Fibroblast of lung (primary cell): ENCODE measurements at places on chromosomes 7 and 10.
A peak's percentile ranks its signal among the peaks of the same experiment; 100 is the strongest.

DNA sequence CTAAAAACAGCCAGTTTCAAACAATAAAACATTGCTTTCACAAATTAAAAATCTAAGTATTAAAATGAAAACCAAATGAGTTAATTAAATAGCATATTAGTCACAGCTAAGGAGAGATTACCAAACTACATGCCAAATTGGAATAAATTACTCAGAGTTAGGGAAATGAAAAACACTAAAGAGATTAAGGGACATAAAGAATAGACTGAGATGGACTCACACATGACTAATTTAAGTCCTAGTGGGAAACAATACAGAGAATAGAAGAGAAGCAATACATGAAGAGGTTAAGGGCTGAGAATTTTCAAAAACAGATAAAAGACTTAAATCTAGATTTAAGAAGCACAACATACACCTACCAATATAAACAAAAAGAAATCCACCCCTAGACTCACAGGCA lies 110.6 kb downstream of the ZFAND4 start:
- no peak for DNase-seq

DNA sequence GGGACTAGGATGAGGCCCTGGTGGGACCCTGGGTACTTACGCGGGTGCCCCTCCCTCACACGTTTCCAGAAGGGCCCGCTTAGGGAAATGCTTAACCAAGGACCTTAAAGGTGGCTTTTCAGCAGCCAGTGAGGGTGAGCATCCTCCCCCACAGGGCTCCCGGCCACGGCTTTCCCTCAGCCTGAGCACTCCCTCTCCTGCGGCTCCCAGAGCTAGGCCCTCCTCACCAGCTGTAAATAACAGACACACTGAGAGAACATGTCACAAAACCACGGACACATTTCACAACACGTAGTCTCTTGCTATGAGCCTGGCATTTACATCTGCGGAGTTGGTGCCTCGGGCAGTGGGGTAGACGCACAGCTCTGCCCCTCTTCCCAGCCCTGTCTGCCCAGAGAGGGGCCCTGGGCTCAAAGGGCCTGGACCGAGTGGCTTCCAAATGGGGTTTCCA lies 25.2 kb downstream of the GRID1 start:
- no peak for DNase-seq

- peak; percentile 74 for DNase-seq
Measured at GRCh38 chr7:50791938-50792341, 9.2 kb upstream of the GRB10 start.

DNA sequence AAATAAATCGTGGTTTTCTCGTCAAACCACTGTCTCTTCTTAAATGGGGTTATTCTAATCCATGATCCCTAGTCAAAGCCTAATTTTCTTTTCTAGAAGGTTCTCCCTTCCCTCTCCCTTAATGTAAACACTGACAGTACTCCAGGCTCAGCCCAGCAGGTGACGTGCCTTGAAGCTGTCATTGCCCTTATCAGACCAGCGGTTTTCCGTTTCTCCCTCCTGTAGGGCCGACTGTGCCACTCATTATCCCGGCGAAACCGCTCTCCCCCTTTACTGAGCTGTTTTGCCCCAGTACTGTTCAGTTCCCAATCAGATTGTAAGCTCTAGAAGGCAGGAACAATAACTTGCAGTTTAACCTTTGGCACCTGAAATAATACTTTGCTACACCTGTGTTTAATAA lies 153.5 kb upstream of the RHEB start:
- no peak for DNase-seq
